ENCODE measurements at places on chromosomes 3 and 15.

GRCh38 chr3:36210840-36211651, 169.3 kb upstream of the STAC start:
- DNase-seq = peak; percentile 35

DNA sequence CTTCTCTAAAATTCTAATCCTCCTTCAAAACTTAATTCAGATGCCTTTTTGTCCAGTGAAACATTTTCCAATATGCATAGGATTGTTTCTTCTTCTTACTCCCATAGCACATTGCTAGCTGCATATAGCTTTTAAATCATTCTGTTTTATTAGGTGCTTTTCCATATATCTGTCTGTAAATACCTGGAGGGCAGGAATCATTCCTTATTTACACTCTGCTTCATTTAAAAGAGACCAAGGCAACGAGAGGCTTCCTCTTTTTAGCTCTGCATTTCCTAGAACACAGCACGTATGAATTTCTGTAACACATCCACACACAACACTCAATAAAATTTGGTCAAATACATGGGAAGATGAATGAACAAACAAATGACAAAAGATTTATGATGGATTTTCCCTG, 43.5 kb upstream of the KPNA4 start:
- no peak for DNase-seq

DNA sequence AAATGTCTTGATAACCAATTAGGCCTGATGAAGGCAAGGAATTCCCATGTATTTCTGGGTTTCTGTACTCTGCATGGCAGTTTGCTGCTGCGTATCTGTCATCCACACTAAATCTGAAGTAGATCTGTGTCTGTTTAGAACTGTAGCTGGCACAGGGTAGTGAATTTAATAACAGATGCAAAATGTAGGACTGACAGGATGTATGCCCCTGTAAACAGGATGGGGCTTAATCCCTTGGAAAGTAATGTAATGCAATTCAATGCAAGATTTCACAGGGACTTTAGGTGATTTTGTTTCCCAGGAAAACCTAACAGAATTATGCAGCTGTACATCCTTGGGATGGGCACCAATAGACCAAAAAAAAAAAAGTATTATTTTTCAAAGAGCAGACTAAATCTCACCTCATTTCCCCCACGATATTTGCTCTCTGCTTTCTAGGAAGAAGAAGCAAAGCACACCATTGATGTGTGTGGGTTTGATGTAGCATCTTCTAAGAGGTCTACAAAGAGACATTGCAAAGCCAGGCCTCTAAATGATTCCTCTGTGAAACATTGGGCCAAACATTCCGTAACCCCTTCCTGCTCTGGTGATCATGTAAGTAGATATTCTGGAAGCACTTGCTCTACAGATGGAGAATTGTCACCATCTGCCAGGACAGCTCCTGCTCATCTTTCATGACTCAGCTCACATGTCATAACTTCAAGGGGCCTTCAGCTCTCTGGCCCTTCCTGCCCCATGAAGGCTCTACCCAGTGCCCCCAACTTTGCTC, 464.3 kb upstream of the RGMA start:
- no peak for DNase-seq

- DNase-seq = no peak
These were observed 36.9 kb downstream of the TSPAN3 start for GRCh38 chr15:77033729-77034671.

DNA sequence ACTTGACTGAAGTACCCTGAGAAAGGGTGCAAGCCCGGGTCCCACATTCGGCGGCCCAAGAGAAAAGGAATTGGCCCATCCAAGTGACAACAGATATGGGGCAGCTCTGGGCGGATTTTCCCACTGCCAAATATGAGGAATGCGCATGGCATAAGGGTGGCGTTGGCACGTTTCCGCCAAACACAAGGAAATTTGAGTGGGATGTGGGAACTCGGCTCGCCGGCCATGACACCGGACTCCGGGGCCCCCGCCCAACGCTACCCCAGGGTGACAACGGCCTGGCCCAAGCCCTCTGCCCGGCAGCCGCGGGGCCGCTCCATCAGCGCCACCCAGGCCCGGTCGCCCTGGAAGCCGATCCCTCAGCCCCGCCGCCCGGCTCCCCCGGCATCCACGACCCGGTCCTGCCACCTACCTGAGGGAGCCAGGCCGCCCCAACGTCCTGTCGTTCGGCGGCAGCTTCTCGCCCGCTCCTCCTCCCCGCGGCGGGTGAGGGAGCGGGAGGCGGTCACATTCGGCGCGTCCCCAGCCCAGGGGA, 449 bp downstream of the RAF1 start:
- peak; percentile 48 for DNase-seq

GRCh38 chr15:57337868-57338411, 38.4 kb upstream of the CGNL1 start:
- peak; percentile 82 for DNase-seq

- no peak for DNase-seq
These were observed 828.8 kb downstream of the ROBO2 start for GRCh38 chr3:77868725-77869124.

DNA sequence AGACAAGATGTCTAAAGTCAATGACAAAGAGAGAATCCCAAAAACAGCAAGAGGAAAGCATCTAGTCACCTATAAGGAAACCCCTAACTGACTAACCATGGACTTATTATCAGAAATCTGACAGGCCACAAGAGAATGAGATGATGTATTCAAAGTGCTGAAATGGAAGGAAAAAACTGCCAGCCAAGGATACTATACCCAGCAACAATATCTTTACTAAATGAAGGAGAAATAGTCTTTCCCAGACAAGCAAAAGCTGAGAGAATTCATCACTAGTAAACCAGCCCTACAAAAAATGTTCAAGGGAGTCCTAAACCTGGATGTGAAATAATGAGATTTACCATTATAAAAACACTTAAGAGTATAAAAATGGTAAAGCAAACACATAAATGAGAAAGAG, 128.0 kb downstream of the SATB1 start:
- no peak for DNase-seq

- DNase-seq = no peak
These were observed 277.6 kb downstream of the THSD4 start for GRCh38 chr15:71392861-71393283.

- no peak for DNase-seq
These were observed 41.0 kb upstream of the MANF start for GRCh38 chr3:51343918-51344687.

DNA sequence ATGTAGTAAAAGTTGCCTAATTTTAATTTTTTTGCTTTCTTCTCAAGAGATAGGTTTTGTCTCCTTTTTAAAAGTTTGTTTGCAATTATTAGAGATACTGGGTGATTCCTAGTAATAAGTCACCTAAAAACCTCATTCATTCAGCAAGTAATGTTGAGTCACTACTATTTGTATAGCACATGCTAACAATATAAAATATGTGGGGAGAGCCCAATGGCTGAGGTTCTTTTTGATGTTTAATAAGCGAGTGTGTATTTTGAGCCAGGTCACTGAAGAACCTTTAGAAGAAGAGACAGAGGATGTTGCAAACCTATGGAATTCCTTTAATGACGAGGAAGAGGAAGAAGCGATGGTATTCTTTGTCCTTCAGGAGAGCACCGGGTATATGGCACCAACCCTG, 123.7 kb upstream of the CHRM5 start:
- no peak for DNase-seq

DNA sequence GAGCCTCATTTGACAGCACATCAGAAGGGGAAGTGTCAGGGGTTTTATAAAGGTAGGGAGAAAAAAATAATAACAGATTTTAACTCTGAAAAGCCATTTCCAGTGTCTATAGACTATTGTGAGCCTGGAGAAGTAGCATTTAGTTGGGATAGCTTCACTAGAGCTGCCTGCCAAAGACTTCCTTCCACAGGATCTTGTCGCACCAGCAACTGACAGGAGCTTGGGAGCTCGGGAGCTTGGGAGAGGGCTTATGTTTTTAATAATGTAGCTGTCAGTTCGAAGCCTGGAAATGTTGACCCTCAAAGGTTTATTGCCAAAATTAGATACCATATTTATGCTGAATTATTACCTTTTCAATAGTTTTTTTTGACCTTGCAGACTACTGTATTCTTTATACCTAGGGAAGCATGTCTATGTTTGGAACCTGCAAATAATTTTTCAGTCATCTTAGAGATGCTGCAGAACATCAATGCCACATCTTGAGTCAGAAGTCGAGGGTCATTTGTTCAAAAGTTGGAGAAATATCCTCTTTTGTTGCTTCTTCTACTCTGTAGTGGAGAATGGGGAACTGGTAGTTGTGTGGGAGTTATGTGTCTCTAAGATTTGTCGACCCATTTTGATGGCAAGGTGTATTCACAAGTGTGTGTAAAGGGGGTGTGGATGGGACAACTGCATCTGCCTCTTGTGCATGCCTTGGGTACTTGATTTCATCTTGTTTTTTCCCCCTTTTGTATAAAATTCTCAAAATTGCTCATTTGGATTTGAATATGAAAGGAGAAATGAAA, 41.7 kb downstream of the ARPP21 start:
- DNase-seq = no peak

DNA sequence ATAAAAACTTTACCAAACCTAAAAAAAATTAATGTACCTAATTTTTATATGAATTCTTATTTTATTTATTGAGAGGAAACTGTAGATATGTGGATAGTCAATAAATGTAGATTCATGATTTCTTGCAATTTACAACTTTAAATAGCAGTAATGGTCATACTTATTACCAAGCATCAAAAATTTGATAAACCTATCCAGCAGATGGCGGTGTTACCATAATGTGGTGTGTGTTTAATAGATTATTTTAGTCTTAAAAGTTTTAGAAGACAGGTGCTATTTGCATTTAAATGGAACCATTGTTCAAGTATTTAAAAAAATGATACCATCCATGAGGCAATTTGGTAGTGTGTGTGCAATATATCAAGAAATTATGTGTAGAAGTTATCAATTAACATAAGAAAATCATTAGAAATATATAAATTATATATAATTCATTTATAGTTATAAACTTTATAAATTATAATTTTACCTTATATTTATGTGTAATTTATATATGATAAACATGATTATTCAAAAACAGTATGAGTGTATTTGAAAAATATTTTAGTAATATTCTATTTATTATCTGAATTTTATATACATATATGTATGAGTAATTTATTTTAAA, 176.0 kb upstream of the BCHE start:
- DNase-seq = peak; percentile 12

DNA sequence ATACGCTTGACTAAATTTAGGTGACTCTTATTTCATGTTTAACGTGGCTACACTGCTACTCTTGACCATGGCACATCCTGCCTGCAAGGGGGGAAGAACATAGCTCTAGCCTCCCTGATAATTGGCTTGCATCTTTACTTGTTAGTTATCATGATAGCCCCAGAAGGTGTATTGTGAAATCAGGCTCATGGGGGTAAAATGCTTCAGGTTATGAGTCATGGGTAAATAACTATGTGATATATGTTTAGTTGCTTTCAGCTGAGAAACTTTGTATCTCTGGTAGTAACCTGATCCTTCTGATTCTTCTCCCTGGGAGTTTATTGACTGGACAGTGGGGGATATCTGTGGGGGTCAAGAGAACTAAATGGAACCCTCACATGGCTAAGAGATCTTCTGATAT, 660.8 kb upstream of the UBE2E2 start:
- no peak for DNase-seq

- no peak for DNase-seq
These were observed 90.7 kb upstream of the HES1 start for GRCh38 chr3:194045289-194045688.

DNA sequence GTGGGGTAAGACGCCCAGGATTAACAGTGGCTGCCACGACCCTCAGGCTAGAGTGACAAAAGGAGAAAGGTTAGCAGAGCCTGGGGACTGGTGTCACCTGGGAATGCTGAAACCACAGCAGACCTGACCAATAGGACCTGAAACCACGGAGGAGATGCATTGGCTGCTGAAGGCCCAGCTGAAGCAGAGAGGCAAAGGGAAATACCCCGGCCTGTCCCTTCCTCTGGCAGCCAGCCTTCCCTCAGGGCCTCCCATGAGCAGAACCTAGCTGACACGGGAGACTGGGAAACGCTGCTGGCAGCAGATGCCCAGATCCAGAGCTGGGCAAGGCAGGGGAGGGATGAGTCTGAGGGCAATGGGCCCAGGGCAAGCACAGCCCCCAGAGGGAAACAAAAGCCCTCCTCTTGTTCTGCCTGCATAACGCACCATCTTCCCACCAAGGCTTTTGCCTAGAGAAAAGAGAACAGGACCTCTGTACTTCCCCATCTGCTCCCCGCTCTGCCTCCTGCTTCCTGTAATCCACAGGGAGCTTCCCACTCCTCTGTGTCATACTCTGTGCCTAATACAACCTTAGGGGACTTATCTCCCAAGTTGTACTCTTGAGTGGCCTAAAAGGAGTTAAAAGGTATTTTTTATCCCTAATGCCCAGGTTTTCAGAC, 216.2 kb downstream of the ABHD5 start:
- DNase-seq = no peak

GRCh38 chr3:81723732-81724313, 37.6 kb downstream of the GBE1 start:
- DNase-seq = no peak

GRCh38 chr3:125582707-125583106, 12.6 kb downstream of the OSBPL11 start:
- no peak for DNase-seq

DNA sequence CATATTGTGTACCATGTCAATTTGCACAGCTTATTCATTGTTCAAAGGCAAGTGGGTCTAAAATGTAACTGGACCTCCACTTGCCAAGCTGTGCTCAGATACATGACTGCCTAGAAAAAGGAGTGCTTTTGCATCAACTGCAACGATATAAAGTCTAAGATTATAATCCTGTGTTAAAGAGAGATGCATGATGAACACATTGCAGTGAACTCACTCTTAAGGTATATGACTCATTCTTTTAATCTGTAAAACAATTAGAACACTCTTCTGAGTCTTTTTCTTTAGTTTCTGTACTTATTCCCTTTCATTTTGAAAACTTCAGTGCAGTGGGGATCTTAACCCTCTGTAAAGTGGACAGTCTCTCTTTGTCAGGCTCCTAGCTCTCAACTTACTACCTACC, 982.8 kb downstream of the ROBO1 start:
- DNase-seq = no peak

GRCh38 chr3:170076715-170077238, 39.0 kb downstream of the GPR160 start:
- no peak for DNase-seq

GRCh38 chr15:25397100-25397499, 41.7 kb downstream of the UBE3A start:
- DNase-seq = no peak

GRCh38 chr3:72628065-72628464, 220.2 kb downstream of the SHQ1 start:
- no peak for DNase-seq

GRCh38 chr3:195058336-195059005, 212.5 kb downstream of the XXYLT1 start:
- DNase-seq = no peak

DNA sequence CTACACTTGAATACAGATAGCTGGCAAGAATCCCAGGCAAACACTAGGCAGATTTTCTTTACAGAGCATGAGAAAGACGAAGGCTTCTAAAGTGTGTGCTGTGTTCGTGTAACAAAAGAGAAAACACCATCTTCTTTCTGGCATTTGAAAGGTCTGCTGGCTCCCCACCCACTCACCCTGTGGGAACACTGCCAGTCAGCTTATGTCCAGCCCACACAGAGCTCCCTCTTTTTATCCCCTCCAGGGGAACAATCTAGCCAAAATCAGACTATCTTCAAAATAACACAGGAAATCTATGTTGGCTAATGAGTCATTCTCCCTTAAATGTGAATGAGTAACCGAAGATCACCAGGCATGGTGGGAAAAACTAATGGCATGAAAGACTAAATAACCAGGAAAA, 45.6 kb upstream of the PAQR5 start:
- DNase-seq = peak; percentile 38
